T-helper 9 cell (primary cell): ENCODE measurements at places on chromosomes 5 and 9.

- no peak for DNase-seq
Measured at GRCh38 chr5:68088302-68088701, 127.3 kb upstream of the PIK3R1 start.

DNA sequence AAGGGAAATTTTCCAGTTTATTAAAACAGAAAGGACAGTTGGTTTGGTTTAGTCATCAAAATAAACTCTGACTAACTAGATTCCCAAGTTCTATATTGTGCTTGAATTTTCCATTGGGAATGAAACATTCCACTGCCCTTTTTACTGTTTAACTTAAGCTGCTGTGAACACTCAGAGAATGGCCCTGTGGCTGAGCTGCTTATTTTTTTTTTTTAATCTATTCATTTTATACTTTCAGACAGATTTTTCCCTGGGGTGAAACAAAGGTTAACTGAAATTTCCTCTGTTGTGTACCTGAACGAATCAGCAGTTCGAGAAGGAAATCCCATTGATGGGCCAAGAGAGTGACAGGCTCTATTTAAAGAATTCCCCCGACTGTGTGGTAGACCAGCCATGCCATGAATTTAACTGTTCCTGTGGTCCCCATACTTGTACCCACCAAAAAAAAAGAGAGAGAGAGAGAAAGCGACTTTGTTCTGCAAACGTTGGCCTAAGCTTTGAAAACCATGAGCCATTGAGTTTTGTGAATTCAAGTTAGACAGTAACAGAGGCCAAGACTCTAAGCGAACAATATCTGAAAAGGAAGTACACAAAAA lies 138.7 kb upstream of the GRHPR start:
- DNase-seq, result no peak

DNA sequence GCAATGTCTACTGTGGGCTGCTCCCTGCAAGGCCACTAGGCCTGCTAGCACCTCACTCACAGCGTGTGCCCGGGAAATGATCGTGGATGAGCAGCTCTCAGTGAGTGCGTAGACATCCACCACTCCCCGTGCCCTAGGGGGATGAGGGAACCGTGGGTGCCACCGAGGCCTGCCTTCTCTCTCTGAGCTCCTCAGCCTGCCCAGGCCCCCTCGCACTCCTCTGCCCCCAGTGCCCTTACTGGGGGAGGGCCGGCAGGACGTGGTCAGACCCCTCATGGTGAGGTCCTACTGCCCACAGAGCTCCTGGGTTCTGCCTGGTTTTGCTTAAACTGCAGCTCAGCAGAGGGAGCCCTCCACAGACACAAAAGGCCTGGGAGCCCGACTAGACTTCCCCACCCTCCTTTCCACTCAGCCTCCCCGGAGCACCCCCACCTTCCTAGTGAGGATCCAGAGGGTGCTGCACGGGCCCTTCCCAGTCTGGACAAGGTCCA lies 220.0 kb downstream of the CACNA1B start:
- no peak for DNase-seq

- DNase-seq, result no peak
Measured at GRCh38 chr9:76729116-76729515, 35.1 kb upstream of the PCA3 start.

- DNase-seq, result no peak
Measured at GRCh38 chr9:127422133-127422782, 1.9 kb upstream of the ZNF79 start.

GRCh38 chr5:134439210-134439654 lies 27.6 kb upstream of the CDKN2AIPNL start:
- DNase-seq, result no peak

- DNase-seq, result no peak
Measured at GRCh38 chr9:98333703-98334582, 78.5 kb upstream of the TBC1D2 start.

GRCh38 chr5:56783261-56783660 lies 32.1 kb upstream of the MAP3K1 start:
- DNase-seq, result no peak

GRCh38 chr9:121217609-121218292 lies 16.1 kb upstream of the RAB14 start:
- no peak for DNase-seq

DNA sequence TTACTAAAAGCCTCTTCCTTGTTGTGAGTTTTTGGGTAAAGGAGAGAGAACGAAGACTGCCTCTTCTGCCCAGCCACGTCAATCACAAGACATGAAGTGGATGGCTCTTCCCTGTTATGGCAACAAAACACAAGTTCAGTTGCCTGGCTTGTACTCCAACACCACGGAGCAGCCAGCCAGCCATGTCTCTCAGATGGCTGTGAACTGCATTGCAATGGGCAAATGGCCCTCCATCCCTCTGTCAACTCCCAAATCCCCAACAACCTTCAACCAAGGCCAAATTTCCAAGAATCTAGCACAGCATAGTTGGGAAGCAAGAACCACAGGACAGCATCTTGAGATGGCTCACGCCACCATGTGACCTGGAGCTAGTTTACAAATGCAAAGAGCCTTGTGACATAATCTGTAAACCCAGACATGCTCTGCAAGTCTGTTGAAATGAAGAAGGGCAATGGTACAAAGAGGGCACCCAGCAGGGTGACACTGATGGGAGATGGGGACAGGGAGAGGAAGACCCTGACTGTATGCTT lies 53.9 kb downstream of the ZNF366 start:
- DNase-seq, result no peak

GRCh38 chr9:22114956-22115355 lies 105.9 kb upstream of the CDKN2B start:
- DNase-seq, result no peak

- DNase-seq, result no peak
Measured at GRCh38 chr5:171773106-171773505, 12.5 kb upstream of the SMIM23 start.

GRCh38 chr9:95545831-95546567 lies 29.2 kb upstream of the PTCH1 start:
- no peak for DNase-seq

GRCh38 chr5:102154291-102154690 lies 141.8 kb downstream of the SLCO4C1 start:
- DNase-seq, result no peak

DNA sequence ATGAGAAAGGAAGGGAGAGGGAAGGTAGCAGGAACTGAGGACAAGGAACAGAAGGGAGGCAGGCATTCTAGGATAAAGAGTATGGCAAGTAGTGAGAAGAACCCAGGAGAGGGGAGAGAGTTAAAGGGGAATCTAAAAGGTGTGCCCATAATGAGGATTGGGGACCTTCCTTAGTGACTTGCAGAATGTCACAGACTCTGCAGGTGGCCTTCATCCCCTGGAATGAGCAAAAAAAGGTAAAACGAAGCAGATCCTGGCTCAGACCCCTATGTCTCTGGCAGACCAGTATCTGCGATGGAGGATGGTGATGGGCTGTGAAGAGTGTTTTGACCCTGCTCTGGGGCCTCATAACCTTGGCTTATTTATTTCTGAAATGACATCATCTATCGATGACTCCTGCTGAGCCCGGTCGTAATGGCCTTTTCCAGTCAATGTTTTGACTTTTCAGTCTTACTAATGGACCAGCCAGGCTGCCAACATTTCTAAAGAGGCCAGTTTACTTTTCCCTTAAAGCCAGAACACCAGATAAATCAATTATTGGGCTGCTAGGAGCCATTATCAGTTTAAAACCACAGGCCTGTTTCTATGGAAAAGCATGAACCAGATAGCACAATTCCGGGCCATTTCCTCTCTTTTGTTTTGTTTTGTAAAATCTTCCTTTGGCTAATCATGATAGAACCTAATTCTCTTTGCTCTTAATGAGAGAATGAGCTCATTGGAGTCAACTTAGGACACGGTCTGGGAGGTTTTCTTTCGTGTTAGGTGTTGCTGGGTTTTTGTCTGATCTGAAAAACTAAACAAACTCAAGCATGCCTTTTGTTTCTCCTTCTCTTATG lies 3.1 kb downstream of the TMOD1 start:
- DNase-seq, result no peak

GRCh38 chr5:97536683-97537082 lies 353.6 kb upstream of the RIOK2 start:
- no peak for DNase-seq
